Skin of body (tissue), 3 donors: ENCODE measurements at places on chromosomes 12 and 14. TPM values are rescaled to one million over a fixed set of nuclear protein-coding genes. Genes with fewer than 3 reads are reported as not detected.

DNA sequence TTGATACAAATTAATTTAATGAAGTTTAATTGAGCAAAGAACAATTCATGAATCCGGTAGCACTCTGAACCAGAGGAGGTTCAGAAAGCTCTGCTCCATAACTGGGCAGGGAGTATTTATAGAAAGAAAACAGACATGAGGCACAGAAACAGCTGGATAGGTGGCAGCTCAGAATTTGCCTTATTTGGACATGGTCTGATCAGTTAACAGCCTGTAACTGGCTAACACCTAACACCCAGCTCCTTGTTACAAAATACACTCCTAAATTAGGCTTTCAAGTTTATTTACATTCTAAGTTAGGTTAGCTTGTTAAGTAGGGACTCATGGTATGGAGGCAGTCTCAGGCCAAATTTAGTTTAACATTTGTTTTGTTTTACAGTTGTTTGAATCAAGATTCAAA is 67.8 kb upstream of the TMCC3 start:
- DNase-seq = no peak

DNA sequence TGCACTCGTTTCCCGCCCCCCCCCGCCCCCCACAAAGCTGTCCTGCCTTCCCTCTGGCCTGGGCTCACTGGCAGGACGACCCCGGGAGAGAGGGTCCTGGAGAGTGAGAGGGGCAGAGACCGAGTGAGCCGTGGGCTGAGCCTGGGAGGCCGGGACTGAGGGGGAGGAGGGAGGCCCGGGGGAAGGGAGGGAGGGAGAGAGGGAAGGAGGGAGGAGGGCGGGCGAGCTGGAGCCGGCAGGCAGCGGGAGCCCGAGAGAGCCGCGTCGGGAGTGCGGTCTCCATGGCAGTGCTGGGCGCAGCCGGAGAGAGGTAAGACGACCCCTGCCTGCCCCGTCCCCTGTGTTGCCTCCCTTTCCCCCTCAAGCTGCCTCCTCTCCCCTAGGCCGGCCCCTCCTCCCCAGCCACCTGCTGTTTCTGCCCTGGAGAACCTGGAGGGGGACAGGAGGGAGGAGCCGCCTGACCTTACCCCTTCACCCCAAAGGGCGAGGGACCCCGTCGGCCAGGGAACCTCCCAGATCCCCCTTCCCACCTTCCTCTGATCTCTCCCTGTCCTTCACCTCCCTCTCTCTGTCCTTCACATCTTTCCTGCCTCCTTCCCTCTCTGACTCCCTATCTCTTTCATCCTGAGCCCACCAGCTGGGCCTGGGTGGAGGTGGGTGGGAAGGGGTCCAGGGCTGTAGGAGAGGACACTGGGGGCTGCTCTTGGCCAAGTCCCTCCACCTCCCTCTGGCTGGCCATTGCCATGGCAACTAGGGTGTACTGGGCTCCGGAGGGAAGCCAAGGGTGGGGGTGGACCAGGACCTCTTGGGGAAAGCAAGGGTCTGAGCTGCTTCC is at the start of gene GPR162:
GPR162 (plus strand) TSS at position 231 of the 835 bp plus-strand sequence. CDS start 2,078 bp downstream, outside the sequence.
- peak; percentile 73 for DNase-seq

- no peak for DNase-seq
These were observed 130.8 kb upstream of the TRHDE start for GRCh38 chr12:72141381-72141780.

Gene GALNT8
- total RNA-seq = 2.7 TPM

DNA sequence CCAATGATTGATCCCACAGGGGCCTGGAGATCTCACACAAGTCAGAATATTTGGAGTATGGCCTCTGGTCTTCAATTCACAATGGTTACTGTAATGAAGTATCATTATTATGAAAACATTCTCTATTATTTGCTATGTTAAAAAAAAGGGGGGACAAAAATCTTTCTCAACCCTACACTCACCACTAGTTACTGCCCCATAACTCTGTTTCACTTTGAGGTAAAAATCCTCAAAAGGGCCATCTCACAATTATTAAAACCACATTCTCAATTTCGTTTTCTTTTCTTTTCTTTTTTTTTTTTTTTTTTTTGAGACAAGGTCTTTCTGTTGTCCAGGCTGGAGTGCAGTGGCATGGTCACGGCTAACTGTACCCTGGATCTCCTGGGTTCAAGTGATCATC is 59.6 kb upstream of the KCNC2 start:
- no peak for DNase-seq

GRCh38 chr14:69674546-69675244 is 63.3 kb downstream of the SUSD6 start:
- DNase-seq = no peak

DNA sequence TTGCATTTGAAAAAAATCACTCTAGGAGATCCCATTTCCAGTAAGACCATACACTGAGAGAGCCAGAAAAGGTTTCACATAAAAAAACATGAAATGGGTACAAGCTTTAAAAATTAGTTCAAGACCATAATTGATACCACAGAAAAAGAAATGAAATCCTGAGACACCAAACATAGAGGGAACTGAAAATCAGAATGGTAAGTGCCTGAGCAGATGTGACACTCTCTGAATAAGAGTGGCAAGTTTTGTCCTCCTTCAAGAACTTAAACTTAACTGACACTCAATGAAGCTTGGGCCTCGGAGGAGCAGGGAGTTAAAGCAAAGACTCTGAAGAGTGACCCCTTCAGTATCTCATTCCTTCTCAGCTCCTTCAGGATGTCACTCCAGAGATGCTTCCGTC is 23.2 kb upstream of the PTGDR start:
- DNase-seq = no peak

- DNase-seq = peak; percentile 98
These were observed 41.8 kb downstream of the EFCAB11 start for GRCh38 chr14:89912667-89913211.

- peak; percentile 1 for DNase-seq
These were observed 97.2 kb upstream of the PSMC1 start for GRCh38 chr14:90159146-90159545.

- DNase-seq = no peak
These were observed 97.2 kb upstream of the KITLG start for GRCh38 chr12:88677464-88677863.

DNA sequence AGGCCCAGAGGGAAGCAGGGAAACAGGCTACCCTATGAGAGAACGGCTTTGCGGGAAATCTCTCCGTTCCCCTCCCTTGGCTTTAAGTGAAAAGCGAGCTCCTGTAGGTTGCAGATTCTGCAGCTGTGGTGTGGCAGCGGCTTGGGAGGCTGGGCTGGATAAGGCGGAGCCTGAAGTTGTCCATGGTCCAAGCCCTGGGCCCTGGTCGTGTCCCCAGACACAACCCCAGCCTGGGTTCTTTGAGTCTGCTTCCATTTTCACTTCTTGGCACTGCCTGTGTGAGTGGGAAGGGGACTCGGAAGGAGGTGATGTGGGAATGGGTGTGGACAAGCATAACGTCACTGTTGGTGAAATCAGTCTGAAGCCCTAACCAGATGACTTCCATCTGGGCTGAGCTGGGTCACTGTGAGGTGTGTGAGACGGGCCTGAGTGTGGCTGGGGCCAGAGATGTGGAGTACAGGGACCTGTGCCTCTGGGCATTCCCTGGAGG is 43.0 kb upstream of the CTDSP2 start:
- DNase-seq = peak; percentile 94

DNA sequence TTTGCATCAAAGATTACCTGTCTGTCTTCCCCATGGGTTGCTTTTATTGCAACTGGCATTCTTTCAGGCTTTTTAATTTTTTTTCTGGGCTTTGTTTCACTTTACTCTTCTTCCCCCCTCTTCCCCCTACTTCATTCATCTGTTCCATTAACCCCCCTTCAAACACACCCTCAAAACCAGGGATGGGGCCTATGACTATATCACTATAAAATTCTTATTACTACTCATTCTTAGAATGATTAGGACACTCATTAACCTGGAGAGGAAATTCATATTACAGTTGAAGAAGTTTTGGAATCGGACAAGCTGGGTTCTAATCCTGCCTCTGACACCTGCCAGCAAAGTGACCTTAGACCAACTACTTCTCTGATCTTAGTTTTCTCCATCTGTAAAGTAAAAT is 24.8 kb upstream of the MDM1 start:
- DNase-seq = no peak
